ENCODE measurements at places on chromosomes 12 and 14. TPM values are rescaled to one million over a fixed set of nuclear protein-coding genes. Genes with fewer than 3 reads are reported as not detected.

DNA sequence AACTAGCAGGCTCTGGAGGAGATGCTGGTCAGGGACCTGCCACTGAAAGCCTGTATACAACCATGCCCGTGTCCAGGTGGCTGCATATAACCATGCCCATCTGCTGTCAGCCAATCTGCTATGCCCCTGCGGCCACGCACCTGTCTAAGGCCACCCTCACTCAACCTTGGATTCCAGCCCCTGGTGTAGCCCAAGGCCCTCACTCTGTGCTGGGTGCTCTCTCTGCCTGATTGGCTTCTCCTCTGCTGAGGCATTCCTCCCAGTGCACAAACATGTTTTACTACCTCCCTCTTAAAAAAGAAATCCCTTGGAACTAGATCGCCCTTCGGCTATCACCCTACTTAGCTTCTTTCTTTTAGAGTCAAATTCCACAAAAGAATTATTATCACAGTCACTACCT, 45.5 kb downstream of the ZFP36L1 start:
- DNase-seq = no peak

DNA sequence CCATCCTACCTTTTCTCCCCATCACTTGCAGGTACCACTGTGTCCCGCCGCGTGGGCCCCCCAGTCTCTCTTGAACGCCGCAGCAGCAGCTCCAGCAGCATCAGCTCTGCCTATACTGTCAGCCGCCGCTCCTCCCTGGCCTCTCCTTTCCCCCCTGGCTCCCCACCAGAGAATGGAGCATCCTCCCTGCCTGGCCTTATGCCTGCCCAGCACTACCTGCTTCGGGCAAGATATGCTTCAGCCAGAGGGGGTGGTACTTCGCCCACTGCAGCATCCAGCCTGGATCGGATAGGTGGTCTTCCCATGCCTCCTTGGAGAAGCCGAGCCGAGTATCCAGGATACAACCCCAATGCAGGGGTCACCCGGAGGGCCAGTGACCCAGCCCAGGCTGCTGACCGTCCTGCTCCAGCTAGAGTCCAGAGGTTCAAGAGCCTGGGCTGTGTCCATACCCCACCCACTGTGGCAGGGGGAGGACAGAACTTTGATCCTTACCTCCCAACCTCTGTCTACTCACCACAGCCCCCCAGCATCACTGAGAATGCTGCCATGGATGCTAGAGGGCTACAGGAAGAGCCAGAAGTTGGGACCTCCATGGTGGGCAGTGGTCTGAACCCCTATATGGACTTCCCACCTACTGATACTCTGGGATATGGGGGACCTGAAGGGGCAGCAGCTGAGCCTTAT, 9.2 kb downstream of the ARHGAP9 start:
- no peak for DNase-seq

DNA sequence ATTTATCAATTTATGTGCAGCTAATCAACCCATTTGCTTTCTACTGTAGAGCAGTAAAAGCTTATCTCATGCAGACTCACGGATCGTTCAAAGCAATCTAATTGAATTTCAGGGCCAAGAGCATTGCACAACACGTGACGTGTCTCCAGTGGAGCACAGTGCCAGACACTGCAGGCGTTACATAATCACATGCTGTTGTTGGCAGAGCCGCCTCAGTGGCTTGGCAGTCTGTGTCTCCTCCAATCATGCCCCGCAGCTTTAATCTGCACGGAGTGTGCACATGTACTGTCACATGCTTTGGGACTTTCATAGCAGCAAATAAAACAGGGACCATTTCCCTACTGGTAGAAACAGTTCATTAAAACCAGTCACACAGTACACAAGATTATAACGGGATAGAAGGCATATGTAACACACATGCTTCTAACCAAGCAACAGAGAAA, 309.3 kb downstream of the ITPR2 start:
- peak; percentile 61 for DNase-seq

DNA sequence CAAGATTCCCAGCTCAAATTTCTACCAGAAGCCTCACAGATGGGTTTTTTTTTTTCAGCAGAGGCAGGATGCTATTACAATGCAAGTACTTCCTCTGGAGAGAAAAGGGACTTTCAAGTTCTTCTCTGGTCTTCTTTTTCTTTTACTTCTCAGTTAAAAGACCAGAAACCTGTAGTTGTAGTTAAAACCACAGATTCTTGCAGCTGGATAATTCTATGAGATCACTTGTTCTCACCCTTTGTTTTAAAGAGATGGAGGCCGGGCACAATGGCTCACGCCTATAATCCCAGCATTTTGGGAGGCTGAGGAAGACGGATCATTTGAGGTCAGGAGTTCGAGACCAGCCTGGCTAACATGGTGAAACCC, 47.6 kb upstream of the OVCH1 start:
- no peak for DNase-seq

- DNase-seq = no peak
Measured at GRCh38 chr12:79939728-79940310, 4.9 kb upstream of the PPP1R12A start.

DNA sequence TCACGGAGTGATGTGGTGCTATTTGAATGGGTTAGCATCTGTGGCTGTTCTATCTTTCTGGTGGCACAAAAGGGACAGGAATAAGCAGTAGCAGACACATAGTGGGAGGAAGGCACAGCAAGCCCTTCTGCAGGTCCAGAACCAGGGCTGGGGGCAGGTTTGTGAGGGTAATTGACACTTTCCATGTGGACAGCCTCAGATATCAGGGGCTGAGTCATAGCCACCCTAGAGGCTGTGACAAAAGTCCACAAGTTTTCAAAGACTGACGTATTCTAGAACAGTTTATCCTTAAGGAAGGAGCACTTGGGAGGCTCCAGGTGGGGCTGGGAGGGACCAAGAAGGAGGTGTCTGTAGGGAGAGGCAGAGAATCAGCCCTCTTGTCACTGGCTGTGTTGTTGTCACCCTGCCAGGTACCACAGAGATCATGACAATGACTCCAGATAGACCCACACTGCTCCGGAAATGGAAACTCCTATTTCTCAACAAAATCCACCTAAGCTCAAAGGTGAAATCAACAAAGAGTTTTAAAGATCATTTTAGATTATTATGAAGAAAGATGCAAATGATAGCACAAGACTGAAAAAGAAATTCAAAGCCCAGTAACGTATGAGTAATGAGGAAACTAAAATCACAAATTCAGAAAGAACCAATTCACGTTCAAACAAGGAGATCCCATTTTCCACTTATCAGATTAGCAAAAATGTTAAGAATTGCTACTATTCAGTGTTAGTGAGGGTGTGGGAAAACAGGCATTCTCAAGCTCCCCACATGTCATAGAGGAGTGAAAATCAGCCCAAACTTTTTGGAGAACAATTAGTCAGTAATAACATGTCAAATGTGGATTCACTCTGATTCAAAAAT, 48.3 kb downstream of the NFKBIA start:
- no peak for DNase-seq

DNA sequence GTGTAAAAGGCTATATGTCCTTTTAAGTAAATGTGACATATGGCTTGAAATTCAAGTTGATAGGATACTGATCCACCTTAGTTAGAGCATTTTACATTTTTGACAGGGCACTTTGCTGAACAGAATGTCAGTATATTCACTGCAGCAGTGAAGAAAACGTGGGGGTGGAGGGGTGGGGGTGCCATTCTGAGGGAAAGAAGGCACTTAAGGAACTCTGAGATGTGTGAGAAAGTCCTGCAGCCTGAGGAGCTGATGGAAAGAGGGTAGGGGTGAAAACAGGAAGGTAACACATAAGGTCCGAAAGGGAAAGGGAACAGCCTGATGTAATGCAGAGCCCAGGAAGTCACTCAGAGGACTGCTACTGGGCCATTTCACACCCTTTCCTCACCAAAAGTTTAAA, 265.5 kb upstream of the GRIP1 start:
- DNase-seq = no peak

DNA sequence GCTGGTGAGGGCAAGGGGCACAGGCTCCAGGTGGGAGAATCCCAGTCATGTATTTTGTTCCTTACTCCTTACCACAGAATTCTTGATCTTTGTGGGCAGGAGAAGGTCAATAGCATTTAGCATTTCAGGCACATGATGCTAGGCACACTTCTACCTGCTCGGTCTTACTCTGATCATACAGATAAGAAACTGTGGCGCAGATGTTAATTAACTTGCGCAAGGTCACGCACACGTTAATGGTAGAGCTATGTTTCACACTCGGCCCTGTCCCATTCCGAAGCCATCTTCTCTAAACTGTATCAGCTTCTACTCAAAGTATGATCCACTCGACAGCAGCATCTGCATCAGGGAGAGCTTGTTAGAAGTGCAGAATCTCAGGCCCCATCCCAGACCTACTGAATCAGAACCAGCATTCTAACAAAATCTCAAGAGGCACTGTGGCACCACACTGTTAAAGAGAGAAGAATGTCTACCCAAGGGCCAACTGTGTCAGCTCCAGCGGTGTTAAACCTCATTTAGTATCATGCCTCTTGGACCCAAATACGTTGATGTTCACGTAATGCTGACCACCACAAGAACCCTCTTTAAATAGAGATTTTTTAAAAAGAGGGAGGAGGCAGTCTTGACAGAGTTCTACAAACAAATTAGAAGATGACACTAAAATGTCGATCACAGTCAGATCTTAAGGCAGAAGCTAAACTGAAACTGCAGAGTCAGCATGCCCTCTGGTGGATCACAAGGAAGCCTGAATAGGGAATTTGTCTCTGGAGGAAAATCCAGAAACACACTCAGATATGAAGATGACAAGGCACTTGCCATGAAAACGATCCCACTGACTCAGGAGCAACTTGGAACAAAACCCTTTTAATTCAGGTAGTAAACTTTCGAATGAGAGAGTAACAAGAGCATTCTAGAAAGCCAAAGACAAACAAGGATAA, 7.3 kb downstream of the STXBP6 start:
- peak; percentile 10 for DNase-seq

DNA sequence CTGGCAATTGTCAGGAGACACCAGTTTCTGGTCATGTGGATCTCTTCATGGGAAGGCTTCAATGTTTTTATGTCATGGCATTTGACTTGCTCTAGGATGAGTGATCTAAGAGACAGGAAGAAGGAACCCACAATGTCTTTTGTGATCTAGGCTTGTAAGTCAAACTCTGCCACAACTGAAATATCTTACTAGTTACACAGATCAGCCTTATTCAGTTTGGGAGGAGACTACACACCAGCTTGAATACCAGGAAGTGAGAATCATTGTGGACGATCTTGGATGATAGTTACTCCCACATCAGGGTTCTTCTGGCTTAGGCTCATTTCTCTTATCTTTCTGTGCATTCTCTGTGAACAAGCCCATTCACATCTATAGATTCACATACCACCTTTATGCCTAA, 236.2 kb upstream of the FBXO33 start:
- no peak for DNase-seq

DNA sequence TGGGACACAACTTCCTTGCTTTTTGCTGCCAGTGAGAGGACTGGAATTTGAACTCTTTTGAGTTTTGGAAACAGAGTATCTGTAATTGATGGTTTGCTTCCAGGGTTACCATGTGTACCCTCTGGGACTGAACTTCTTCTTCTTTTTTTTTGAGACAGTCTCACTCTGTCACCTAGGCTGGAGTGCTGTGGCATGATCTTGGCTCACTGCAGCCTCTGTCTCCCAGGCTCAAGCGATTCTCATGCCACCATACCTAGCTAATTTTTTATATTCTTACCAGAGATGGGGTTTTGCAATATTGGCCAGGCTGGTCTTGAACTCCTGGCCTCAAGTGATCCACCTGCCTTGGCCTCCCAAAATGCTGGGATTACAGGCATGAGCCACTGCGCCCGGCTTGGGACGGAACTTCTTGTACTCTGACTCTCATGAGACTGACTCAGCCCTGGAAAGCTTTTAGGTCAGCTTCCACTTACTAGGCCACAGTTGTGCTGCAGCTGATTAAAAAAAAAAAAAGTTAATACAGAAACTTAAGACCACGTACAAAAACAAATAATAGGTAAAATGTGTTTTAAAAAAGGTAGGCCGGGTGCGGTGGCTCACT, 15.8 kb downstream of the SEL1L start:
- DNase-seq = no peak

- no peak for DNase-seq
Measured at GRCh38 chr12:57465030-57465746, 5.6 kb downstream of the GLI1 start.

DNA sequence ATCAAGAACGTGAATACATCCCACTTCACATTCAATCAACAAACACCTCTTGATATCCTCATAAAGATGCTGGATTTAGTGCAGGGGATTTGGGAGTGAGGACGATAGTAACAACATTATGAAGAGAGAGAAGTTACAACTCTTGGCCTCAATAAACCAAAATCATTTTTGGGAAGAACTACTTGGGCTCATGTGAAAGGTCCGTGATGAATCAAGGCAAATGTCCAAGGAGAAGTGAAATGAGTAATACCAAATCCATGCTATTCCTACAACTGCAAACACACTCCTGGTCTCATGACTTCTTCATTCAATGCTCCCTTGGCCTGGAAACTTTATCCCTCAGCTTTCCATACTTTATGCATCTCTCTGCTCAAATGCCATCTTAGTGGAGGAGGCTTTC, 162.0 kb upstream of the LMNTD1 start:
- DNase-seq = no peak

RNASE3 gene
- not detected for total RNA-seq

TAS2R9 gene
- total RNA-seq = not detected

VRK1 gene
- total RNA-seq = 47.2 TPM

TM7SF3 gene
- 91.2 TPM for total RNA-seq

LALBA gene
- total RNA-seq = not detected

SLC8A3 gene
- 0.04 TPM for total RNA-seq

PUS7L gene
- total RNA-seq = 17.3 TPM
